ENCODE measurements at places on chromosomes 13 and 19.

DNA sequence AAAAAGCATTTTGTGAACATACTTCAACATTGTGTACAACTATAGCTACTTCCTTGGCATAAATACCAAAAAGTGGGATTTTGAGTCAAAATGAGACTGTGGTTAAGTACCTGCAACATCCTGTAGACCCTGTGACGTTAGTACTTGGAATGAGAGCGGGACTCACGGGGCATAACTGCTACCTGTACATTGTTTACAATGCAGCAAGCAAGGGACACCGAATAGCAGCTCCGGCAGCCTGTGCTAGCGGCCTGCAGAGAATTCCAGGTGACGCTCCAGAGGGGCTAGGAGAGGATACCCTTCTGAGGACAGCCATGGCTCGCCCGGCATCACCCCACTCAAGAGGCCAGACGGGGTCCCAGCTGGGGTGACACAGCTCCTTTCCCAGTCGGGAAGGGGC is 824 bp upstream of the ZNF331 start:
- no peak for DNase-seq

- DNase-seq = peak; percentile 98
These were observed at the start of gene MYCBP2 for GRCh38 chr13:77326905-77327604. MYCBP2 (minus strand) TSS chr13:77327094; CDS start chr13:77326775, 319 bp downstream.

- DNase-seq = no peak
These were observed 44.3 kb upstream of the TEX29 start for GRCh38 chr13:111275995-111276618.

- no peak for DNase-seq
These were observed 10.7 kb upstream of the MCF2L start for GRCh38 chr13:112958127-112958989.

- no peak for DNase-seq
These were observed 417.3 kb downstream of the DIAPH3 start for GRCh38 chr13:59746291-59746962.

DNA sequence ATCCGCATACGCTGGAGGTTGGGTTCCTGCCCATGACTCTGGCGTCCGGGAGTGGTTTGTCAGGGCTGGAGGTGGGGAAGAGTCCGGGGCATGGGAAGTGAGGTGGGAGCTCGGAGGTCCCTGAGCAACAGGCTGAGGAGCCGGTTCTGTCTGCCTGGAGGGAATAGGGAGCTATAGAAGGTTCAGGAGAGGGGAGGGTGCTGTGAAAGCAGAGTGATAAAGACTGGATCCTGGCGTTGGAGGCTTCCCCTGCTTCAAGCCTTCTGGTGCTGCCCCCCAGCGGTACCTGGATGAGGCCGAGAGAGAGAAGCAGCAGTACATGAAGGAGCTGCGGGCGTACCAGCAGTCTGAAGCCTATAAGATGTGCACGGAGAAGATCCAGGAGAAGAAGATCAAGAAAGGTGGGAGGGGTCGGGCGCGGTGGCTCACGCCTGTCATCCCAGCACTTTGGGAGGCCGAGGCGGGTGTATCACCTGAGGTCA is 2.6 kb downstream of the HMG20B start:
- no peak for DNase-seq

DNA sequence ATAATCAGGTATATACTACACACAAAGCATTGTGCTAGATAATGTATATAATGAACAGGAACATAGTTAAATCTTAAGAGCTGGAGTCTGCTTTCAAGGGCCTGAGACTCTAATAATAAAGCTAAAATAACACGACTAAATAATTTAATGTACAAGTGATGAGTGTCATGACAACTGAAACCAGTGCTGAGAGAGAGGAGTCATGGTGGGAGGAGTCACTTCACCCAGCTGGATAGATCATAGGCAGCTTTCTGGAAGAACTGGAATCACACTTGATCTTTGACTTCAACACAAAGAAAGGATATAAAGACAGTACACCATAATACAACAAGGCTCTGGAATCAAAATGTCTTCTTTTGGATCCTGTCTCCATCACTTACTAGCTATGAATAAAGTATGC is 7.1 kb downstream of the RBM26 start:
- DNase-seq = no peak

DNA sequence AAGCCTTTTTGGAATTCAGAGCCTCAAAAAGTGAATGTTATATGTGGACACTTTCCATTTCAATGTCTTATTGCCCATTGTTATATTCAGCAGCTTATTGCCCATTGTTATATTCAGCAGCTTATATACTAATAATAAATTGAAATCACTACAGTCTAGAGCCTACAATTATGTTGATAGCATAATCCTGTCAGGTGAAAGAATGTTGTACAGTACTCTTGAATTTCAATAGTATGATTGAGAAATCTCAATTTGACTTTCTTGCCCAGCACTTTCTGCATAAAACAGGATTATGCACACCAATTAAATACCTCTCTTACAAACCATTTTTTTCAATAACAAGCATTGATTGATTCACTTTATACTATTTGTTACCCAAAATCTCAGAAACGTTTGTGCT is 260.8 kb downstream of the PCDH9 start:
- no peak for DNase-seq

All from CD4-positive, alpha-beta T cell treated with Interleukin-6 at 100 ng/mL for 8 hours (primary cell).